ENCODE measurements at places on chromosomes 5 and 9. TPM values are rescaled to one million over a fixed set of nuclear protein-coding genes. Genes with fewer than 3 reads are reported as not detected.

DNA sequence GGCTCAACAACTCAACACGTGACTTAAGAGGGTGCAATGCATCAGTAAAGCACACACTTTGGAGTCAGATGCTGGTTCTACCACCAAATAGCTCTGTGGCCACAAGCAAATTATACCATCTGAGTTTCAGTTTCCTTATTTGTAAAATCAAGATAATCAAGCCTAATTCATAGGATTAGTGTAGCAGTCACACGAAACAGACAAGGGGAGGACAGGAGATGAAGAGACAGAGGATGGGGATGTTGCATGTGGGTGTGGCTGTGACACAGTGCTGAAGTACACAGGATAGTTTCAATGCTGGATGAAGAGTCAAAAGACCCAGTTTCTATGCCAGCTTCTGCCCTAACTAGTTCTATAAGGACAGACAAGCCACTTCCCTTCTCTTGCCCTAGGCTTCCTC, 60.2 kb downstream of the SPOCK1 start:
- DNase-seq, result no peak

- peak; percentile 97 for DNase-seq
These were observed at the start of gene FAM174A for GRCh38 chr5:100535060-100536005. Gene FAM174A (plus strand): TSS chr5:100535374. CDS start chr5:100535531, 157 bp downstream.

GRCh38 chr9:129368444-129368978, 190.4 kb upstream of the IER5L start:
- DNase-seq, result no peak

- DNase-seq, result no peak
These were observed 65.2 kb downstream of the SREK1 start for GRCh38 chr5:66209350-66209749.

DNA sequence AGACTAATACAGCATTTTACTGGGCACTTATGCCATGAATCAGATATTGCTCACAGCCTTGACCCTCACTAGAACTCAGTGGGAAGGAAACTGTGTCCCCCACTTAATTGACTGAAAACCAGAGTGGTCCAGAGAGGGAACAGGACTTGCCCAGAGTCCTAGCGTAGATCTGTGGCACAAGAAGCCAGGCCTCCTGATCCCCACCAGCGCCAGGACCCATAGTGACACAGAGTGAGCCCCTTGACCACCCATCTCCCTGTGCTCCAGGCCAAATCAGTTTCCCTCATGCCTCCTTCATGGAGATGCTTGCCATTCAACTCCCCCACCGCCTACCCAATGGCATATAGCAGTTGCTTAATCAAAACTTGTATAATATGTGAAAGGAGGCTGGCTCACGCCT, 8.3 kb downstream of the KIF12 start:
- DNase-seq, result no peak

- DNase-seq, result no peak
These were observed 166.0 kb downstream of the COL23A1 start for GRCh38 chr5:178423901-178424809.

DNA sequence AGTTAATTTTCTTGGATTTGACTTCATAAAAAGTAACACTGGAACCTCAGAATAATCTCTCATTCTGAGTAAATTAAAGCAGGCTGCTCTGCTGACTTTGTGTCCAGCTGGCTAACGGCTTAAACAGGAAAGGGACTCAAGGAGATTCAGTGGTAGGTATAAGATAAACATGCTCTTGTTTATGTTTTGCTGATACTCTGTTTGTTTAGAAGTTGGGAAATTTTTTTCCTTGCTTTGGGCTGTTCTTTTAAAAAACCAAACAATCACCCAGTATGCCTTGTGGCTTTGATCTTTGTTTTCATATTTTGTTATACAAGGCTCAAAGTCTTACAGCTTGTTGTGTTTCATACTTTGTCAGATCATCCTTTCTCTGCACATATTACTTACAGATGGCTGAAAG, 237.6 kb upstream of the RIOK2 start:
- DNase-seq, result no peak

GRCh38 chr9:70586476-70586875, 172.0 kb upstream of the KLF9 start:
- DNase-seq, result no peak

- DNase-seq, result no peak
These were observed 2.8 kb downstream of the SUSD3 start for GRCh38 chr9:93061260-93061751.

DNA sequence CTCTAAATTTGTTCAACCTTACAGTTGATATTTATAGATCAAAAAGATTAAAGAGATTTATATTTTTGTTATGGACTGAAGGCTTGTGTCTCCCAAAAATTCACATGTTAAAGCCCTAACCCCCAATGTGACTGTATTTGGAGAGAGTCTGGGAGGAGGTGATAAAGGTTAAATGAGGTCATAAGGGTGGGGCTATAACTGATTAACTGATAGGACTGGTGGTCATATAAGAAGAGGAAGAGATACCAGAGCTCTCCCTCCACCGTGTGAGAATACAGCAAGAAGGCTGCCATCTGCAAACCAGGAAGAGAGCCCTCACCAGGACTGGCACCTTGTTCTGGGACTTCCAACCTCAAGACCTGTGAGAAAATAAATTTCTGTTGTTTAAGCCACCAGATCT, 264.3 kb downstream of the ENC1 start:
- DNase-seq, result no peak

DNA sequence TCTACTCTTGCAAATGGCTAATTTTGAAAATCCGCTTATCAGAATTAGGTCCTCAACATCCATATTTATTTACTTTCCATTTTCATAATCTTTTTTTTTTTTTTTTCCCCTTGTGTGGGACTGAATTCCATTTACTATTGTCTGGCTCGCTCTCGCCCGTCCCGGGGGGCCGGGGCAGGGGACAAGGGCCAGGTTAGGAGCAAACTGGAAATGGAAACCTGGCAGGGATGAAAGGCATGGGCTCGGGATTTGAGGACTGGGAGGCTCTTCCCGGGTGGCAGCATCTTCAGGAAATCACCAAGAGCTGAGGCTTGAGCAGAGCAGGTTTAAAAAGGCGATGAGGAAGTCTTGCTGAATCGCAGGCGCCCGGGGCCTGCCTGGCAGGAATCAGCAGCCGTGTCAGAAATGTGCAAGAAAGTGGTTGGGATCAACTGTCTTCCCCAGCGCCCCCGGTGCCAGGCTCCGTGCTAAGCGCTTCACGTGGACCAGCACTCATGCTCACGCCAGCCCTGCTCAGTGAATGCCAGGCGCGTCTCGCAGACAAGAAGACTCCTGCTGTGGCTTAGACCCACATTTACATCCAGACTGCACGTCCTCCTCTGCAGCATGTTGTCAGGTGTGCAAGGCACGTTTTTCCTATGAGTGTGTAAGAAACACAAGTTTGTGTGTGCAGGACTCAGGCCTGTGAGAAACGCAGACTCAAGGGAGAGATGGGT, 66.3 kb upstream of the UNC5A start:
- no peak for DNase-seq

DNA sequence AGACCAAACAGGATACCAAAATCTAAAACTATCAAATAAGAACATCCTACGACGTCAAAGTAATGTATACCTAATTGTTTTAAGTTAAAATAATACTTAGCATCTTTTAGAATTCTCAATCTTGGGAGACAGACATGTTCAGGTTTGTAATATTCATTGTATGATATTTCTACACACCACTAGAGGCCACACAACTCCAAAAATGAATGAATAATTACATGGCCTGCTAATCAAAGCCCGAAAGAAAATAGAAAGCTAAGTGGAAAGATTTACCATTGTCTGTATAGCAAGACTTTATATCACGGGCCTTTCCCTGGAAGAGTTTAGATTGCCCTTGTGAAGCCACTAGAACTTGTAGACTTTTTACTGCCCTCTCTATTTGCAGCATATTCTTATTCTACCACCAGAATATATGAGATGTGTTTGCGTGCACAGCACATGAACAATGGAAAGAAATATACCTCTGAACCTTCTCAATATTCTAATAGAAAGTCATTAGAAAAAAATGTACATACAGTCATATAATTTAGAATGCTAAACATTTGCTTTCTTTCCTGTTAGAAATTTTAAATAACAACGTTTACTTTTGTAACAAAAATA, 380.1 kb upstream of the NUDT12 start:
- DNase-seq, result no peak

DNA sequence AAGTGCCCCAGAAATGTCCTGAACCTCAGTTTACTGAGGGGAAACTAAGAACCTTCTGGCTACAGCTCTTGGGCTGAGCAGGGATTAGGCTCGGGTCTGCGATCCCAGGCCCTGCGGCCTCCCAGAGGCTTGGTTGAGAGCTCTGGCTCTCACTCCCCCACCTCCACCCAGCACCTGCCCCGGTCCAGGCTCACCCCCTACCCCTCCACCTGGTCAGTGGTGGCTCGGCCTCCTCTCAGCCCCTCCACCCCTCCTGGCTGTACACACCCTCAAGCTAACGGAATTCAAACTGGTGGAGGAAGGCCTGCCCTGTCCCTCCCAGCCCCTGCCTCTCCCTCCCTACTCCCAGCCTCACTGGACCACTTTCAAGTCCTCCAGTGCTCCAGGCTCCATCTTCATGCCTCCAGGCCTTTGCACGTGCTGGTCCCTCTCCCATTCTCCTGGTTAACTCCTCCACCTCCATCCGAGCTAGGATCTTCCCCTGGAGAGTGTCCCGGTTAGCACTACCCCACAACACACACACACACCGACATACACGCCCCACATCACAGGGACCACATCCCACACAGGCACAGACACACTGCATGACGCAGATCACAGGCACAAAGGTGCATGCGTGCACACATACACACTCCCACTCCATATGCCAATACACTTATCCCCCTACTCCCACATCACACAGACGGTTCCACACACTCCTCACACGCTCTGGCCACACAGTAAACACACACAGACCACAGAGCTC, 130.9 kb downstream of the C9orf50 start:
- no peak for DNase-seq

DNA sequence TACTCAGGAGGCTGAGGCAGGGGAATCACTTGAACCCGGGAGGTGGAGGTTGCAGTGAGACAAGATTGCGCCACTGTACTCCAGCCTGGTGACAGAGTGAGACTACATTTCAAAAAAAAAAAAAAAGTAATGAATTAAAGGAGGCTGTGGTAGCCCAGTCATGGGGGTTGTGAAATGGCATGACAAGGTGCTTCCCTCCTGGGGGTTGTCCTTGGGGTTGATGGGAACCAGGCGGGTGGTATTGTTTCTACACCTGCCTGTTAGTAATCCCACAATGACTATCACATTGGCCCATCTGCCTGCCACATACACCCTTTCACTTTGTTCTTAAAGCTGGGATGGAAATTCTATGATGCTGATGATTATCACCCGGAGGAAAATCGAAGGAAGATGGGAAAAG, 5.6 kb downstream of the IDNK start:
- DNase-seq, result no peak

- DNase-seq, result no peak
These were observed 20.8 kb downstream of the RGS3 start for GRCh38 chr9:113484258-113484730.

DNA sequence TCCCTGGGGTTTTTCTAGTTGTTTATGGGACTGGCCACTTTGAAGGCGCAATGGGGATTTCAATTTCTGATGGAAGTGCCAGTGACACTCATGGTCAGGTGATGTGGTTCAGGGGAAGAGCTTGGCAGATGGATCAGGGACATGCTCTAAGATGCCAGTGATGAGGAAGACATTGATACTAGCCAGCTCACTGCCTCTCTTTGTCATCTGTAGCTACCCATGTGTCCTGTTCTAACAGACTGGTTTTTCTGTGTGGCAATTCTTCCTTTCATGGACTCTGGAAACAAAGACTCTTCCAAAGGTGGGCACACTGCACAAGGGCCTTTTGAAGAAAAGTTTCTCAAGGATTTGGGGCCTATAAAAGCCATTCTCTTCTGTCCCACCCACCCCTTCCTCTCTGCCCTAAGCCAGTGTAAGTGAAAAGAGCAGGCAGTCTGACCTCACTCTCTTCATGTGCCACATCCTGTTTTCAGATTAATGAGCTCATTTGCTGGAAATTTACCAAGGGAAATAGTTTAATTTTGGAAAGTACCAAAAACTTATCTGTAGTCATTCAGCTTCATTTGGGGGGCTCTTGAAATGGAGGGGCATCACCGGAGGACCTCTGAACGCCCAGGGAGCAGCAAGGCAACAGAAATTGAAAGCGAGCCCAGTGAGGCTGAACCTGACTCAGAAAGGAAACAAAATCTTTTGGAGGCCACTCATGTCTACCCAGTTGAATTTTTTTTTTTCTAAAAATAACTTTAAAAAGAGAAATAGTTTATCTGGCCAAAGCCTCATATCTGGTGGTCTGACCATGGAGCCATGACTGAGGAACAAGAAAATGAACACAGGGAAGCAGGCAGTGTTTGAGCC, 4.9 kb upstream of the TRAF1 start:
- DNase-seq, result no peak

DNA sequence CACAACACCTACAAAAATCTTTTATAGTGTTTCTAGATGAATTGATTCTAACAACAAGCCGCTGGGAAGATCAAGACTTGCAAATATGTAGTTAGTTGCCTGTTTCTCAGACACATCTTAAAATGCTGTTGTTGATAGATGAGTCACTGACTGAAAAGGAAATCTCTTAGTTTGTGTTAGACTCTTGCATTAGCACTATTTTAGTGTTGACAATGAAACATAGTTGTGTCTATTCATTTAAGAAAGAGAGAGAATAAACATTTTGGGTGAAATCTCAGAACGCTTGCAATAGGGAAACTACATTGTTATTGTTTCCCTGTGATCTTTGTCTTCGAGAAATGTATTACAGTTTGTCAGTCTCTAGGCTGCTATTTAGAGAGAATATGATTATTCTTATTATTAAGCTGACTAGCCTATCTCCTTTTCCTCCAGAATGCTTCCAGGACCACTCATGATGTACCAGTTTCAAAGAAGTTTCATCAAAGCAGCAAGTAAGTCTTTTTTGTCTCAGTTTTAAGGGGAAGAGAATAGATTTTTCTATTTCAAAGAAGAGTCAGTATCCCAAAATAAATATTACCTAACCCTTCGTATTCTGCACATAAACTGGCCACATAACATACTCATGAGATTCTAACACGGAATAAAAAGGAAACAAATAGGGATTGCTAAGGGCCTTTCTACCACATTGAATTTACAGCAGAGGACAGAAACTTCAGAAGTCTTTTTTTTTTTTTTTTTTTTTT, 285.6 kb downstream of the ARHGAP26 start:
- DNase-seq, result no peak

Gene NSD1
- 58.4 TPM for polyA plus RNA-seq

Gene ST8SIA4
- polyA plus RNA-seq, result 6.2 TPM

Gene F2R
- polyA plus RNA-seq, result 70.0 TPM

Gene DHX29
- polyA plus RNA-seq, result 48.6 TPM

Gene RASEF
- 8.0 TPM for polyA plus RNA-seq

Gene PDE6A
- 0.10 TPM for polyA plus RNA-seq

Gene PRDM9
- not detected for polyA plus RNA-seq

Gene SLC23A1
- 13.5 TPM for polyA plus RNA-seq

All from right renal cortex interstitium (tissue), 3 donors.